ENCODE measurements at places on chromosomes 3 and 15.

- DNase-seq = no peak
These were observed 40.5 kb upstream of the ARPP21 start for GRCh38 chr3:35598804-35599203.

DNA sequence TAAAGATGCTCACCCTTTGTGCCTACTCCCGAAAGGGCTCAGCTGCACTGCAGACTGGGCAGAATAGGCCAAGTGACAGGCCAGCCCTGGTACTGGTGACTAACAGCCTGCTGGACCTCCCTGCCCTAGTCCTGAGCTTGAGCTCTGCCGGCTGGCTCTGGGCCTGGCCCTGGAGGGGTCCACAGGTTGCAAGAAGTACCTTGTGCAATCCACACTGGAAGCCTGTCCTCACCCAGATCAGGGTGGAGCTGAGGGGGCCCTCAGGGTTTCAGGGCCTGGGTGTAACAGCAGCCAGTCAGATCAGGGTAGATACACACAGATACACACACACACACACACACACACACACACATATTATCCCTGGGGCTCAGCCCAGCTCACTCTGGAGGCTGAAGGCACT lies 27.3 kb upstream of the PLA2G4D start:
- DNase-seq = no peak

DNA sequence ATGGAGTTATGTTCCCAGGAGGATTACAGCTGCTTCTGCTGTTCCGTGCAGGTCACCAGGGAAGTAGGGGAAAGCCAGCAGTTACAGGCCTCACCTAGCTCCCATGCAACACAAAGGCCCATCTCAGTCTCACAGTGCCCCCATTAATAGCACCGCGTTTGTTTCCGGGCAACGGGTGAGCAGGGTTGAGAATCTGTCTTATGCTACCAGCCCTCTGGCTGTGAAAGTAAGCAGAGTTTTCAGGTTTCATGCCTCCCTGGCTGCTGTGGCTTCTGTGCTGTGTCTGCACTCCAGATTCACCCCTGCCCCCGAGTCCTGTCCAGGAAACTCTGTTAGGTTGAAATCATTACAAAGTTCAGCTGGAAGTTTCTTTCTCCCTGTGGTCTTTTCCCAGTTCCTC lies 254.4 kb upstream of the GPR149 start:
- DNase-seq = no peak

- DNase-seq = no peak
These were observed 22.0 kb upstream of the ZCWPW2 start for GRCh38 chr3:28326458-28326926.
